ENCODE measurements at places on chromosomes 11 and 22.

DNA sequence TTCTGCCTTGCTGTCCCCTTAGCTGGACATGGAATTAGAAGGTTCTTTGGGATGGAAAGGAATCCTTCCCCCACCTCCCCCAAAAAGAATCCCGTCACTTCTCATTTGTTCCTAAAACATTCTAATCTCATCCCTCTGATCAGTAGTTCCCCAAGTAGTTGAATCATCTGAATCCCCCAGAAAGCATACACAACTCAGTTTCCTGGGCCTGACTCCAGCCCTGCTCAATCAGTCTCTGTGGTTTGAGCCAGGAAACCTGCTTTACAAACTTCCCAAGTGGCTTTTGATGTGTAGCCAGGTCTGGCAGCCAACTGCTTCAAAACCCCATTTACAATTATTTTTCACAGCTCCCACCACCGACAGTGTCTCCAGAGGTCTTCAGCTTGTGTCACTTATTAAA lies 20.2 kb downstream of the C22orf31 start:
- DNase-seq, result no peak

GRCh38 chr11:65260302-65260701 lies 1.5 kb upstream of the POLA2 start:
- no peak for DNase-seq

GRCh38 chr11:46528445-46529094 lies 65.3 kb downstream of the AMBRA1 start:
- DNase-seq, result no peak

GRCh38 chr11:73795925-73796632 lies 8.4 kb downstream of the MRPL48 start:
- DNase-seq, result no peak

DNA sequence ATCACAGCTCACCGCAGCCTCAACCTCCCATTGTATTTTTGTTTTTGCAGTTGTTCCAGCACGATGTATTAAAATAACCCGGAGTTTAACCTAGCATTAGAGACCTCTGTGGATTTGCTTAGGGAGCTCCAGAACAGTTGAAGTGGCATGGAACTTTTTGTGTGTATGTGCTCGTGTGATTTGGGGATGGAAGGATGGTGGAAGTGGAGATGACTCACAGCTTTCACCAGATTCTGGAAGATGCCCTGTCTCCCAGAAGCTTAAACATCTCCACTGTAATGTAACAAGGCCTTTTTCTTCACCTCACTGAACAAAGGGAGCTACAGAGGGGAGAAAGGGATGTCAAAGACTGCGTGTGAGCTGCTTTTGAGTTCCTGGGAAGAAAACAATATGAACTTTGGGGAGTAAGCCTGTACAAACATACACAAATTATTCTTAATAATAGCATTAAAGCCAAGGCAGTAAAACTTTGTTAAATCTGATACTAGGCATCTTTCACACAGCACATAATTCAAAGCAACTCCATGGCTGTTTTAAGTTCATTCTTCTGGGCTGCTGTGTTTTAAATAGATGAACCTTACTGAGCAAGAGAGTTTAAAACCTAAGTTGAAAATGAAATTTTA lies 226.4 kb downstream of the ADAMTS15 start:
- no peak for DNase-seq

DNA sequence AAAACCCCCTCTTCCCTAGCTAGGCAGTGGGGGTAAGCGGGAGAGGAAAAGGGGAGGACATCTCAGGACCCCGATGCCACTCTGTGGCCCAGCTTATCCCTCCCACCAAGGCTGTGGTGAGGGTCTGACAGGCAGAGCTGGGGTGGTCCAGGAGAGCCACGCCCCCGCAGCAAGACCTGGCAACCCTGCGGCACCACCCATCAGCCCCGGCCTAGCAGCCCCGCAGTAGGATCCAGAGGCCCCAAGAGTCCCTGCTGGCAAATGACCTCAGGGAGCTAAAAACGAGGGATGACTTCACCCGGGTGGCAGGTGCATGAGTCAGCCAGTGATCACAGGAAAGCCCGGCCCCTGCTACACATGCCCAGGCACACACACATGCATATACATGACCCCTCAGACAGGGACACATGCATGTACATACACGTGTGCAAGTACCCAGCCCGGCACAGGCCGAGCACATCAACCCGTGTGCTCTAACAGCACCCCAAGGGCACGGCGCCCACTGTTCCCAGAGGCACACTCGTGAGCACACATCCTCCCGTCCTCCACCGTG lies 32.3 kb downstream of the ARVCF start:
- no peak for DNase-seq

GRCh38 chr22:31578171-31578570 lies 81.8 kb downstream of the SFI1 start:
- no peak for DNase-seq

DNA sequence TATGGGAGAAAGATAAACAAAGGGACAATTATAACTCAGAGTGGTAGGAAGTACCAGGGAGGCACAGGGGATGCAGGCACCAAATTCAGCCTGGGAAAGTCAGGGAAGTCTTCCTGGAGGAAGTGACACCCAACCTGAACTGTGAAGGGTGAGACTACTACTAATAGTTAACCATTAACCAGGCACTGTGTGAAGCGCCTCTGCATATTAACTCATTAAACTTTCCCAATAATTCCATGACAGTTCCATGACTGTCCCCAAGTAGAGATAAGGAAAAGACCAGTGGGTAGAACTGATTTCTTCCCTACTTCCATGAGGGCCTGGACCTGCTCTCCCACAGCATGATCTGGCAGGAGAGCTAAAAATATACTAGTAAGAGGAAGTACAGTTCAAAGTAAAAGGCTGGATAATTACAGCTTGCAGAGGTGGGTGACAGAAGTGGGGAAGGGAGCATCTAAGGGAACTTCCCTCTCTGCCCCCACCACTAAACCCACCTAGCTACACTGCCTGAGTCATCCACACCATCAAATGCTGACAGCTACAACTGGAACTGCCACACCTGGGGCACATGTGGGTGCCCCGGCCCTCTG lies 4.7 kb upstream of the AP1B1 start:
- no peak for DNase-seq

GRCh38 chr11:91926965-91927364 lies 297.7 kb upstream of the FAT3 start:
- no peak for DNase-seq

DNA sequence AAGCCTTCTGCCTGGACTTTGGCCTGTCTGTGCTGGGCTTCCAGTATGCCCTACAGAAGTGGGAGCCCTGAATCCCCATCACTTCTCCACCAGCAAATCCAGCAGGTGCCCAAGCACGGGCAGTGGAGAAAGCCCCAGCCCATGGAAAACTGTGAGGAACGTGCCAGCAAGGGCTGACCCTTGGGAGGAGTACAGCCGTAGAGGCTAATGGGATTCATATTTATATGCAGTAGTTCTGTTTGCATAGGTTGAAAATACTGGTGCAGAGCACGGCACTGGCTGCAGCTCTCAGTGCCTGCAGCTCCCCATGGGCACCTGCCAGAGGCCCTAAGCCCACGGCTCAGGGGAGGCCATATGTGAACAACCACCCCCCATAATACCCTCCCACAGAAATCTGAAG lies 10.1 kb downstream of the NAGA start:
- DNase-seq, result no peak

GRCh38 chr11:65538232-65538914 lies 13.5 kb downstream of the SCYL1 start:
- no peak for DNase-seq

DNA sequence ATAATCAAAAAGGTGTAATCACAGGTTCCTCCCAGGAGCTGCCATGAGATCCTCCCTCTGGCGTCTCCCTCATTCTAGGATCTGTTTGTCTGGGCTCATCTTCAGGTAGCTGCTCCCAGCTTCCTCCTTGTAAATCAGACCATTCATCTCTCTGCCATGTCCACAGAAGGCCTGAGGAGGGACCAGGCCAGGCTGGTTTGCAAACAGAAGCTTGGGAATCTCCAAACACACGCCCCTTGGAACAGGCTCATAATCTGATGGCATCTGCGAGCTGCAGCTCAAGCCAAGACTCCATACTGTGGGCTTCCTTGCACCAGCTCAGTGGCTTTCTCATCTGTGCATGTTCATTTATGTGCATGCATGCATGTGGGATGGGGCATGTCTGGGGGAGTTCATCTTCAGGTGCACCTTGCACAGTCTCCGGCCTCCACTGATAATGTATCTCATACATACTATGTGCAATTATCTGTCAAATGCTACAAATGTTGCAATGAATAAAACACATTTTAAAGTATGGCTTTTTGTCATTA lies 134.9 kb downstream of the NXPE2 start:
- no peak for DNase-seq

DNA sequence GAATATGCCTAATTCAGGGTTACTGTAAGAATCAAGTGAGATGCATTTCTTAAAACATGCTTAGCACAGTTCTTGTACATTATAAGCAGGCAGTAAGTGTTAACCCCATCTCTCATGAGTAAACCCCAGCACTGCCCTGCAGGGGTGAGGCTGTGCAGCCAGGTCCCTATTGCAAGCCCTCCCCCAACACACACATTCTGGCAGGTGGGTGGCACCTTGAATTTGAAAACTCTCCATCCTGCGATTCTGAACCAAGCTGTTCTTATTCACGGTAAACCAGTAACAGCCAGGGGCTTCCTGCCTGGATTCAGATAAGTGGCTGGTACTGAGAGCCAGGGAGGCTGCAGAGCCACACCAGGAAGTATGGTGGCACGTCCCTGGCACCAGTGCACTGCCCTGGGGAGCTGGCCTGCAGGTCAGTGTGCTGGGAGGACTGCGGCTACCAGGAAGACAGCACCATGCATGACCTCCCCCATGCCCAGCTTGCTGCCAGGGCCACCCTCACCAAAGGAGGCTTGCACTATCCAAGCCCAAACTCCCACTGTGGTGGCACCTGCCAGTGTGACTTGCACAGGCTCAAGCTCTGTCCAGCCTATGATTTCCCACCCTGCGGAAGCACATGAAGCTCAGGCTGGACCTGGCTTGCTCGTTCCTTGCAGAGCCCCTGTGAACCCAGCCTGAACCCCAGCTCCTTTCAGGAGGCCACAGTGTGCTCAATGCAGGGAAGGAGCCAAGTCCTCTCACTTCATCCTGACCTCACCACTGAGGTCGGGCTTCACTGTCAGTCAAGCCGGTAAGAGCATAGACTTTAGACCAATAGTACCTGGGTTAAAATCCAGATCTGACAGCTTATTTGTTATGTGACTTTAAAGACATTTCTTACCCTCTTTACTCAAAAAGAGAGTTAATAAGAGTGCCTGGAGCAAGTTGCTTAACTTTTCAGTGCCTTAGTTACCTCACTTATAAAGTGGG lies 88.1 kb downstream of the MICAL2 start:
- DNase-seq, result no peak

GRCh38 chr22:43928908-43929307 lies 5.3 kb downstream of the PNPLA3 start:
- DNase-seq, result no peak

DNA sequence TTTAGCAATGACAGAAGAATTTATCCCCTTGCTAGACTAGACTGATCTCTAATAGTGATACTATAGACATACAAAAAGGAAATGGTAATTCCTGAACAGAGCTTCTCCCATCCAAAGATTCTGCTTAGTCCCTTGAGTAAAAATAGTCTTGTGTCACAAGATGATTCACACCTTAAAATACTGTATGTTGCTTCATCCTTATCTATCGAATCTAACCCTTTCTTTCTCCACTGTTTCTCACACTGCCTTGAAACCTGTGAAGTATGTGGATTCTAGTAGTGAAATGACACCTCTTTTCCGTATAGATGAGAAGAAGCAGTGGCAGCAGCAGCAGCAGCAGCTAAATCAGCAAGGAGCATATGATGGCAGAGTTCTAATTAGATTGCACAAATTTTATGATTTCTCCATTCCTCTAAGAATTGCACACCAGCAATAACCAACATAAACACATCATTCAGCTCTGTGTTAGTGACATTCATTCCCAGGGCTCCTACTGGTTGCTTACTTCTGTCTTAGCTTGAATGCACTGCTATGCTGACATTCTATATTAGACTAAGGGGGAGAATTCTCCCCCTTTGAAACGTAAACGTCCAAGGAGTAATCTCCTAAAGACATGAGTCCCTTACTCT lies 14.6 kb downstream of the KCNA4 start:
- DNase-seq, result no peak

DNA sequence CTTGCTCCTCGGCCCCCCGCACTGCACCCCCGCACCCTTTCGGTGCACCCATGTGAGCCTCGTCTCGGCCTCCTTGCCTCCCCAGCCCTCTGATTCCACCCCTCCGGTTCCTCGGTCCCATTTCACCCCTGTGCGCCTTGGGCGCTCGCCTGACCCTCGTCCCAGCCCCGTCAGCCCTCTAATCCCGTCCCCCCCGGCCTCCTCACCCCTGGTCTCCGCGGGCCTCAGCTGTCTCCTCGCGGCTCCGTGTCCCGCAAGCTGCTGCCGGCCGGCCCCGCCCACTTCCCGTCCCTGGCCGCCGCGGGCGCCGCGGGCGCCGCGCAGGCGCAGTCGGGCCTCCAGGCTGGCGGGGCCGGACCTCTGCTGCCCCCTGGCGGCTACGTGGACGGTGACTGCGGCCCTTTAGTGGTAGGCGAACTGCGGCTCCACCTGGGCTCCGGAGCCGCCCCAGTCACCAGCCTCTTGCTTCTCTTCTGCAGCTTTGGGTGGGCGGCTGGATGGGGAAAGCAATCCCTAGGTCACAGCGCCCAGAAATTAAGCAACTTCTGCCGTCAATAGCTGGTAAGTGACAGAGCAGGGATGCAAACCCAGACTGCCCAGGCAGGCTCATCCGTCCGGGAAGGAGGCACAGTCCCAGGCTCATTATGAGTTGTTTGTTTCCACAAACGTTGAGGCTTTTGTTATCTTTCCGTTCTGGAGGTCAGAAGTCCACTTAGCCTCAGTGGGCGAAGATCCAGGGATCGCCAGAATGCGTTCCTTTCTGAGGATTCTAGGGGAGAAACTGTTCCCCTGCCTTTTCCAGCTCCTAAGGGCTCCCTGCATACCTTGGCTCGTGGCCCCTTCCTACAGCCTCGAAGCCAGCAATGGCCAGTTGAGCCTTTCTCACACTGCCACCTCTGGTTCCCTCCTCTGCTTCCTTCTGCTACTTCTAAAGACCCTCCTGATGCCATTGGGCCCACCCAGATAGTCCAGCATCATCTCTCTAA lies at the start of gene PPM1F:
Gene PPM1F (minus strand): TSS at position 263 of the 986 bp plus-strand sequence. CDS start 6,800 bp downstream, outside the sequence.
- DNase-seq, result peak; percentile 91

DNA sequence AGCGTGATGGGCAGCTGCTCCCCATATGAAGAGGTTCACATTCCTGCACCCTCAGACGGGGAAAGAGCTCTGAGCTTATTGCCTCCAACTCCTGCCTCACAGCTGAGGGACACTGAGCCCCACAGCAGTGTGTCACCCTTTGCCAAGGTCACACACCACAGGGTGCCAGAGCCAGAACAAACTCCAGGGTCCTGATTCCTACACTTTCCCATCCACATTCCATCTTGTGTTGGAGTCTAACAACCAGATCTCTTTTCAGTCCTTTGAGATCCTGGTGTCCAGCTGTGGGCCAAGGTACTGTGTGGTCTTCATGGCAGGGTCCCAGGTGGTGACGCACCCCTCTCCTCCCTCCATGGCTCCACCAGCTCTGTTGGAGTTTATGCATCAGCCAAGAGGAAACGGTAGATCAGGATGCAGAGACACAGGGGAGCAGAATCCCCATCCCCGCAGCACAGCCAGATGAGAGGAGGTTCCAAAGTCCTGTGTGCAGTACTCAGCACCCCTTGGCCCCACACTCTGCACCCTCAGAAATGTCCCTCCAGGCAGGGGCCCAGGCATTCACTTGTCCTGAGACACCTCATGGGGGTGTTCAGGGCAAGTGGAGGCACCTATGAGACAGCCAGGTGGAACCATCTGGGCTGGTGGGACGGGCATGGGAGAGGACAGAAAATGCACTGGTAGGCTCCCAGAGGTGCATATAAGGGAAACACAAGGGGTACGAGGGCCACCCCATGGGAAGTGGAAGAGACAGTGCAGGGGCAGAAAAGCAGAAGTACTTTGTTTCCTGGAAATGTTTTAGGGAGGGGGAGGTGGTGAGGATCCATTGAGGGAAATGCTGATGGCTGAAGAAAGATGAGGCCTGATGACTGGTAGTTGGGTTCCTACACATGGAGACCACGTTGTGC lies 32.6 kb upstream of the GNAZ start:
- DNase-seq, result no peak

Data from stimulated activated CD4-positive, alpha-beta T cell treated with anti-CD3 and anti-CD28 coated beads, Interleukin-15, amount 100 ng/mL, for 1 hour (primary cell).